Heart right ventricle (tissue), 16 donors: ENCODE measurements at places on chromosomes 3 and 15. TPM values are rescaled to one million over a fixed set of nuclear protein-coding genes. Genes with fewer than 3 reads are reported as not detected.

DNA sequence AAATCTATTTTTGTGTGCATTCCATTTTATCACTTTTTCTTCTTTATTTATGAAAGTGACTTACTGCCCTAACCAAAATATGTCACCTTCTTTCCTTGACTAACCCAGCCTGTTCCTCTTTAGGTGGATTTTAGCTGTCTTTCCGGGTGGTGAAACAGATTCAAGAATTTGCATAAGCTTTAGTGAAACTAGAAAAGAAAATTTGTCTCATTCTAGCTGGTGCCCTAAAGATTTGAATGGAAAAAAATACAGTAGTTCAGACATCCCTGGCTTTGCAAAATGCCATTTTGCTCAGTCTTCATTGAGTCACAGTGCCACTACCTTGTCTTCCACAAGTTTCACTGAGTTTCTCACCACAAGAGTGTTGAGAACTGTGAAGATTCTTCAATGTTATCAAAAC is 28.2 kb upstream of the CCDC50 start:
- no peak overlapping the region for H3K4me3 ChIP-seq
- no peaks in the 10 kb centered on the region for H3K4me1 ChIP-seq
- H3K36me3 ChIP-seq: no peaks in the 10 kb centered on the region
- H3K27ac ChIP-seq: no peak overlapping the region
- no peak for DNase-seq

DNA sequence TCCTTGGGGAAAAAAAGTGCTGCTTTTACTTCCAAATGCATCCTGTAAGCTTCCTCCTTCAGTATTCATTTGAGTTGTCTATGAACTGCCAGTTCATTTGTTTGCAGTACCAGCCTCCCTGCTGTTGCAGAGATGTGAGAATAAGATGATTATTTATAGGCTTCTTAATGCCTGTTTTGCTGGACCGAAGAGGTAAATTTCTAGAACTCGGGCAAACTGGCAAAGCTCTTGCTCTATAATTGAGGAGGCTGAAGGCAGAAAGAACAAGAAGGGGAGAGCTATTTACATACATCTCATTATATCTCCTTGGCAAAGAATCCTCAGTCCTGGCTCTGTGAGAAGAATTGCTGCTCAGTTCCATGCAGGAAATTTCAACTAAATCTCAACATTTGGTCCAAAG is 790.4 kb downstream of the GRM7 start:
- no peak overlapping the region for H3K27ac ChIP-seq
- DNase-seq: no peak
- H3K36me3 ChIP-seq: no peaks in the 10 kb centered on the region
- H3K27me3 ChIP-seq: no peaks in the 10 kb centered on the region
- H3K4me3 ChIP-seq: no peak overlapping the region
- no peaks in the 10 kb centered on the region for H3K4me1 ChIP-seq

GRCh38 chr15:44325568-44325967 is 37.0 kb downstream of the GOLM2 start:
- H3K27ac ChIP-seq: no peak overlapping the region
- peaks cover 14% of the 10 kb centered on the region for H3K36me3 ChIP-seq
- peaks cover 8% of the 10 kb centered on the region for H3K4me1 ChIP-seq
- H3K4me3 ChIP-seq: no peak overlapping the region
- H3K27me3 ChIP-seq: no peaks in the 10 kb centered on the region
- DNase-seq: no peak

Gene FSD2
- 115 TPM for total RNA-seq
